RPMI8226 (cell line): ENCODE measurements at places on chromosomes 1 and 21.

- DNase-seq: no peak
These were observed 428.3 kb upstream of the ZRANB2 start for GRCh38 chr1:71509051-71509595.

- no peak for DNase-seq
These were observed 16.2 kb downstream of the KRTAP10-1 start for GRCh38 chr21:44523567-44524413.

GRCh38 chr1:5405263-5405662 is 587.0 kb downstream of the NPHP4 start:
- DNase-seq: no peak

- DNase-seq: no peak
These were observed 42.4 kb upstream of the RBM34 start for GRCh38 chr1:235203428-235203827.

DNA sequence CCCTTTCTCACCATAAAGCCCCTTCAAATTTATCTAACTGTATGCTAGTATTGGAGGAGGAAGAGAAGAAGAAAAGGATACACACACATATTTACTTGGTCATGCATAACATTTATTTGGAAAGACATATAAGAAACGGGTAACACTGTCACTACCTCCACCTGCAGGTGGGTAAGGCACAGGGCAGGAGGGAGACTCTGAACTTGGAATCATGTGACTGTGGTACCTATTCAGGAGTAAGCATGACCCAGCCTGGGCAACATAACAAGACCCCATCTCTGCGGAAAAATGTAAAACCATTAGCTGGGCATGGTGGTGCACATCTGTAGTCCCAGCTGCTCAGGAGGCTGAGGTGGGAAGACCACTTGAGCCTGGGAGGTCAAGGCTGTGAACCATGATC is 1.4 kb upstream of the PADI6 start:
- peak; percentile 54 for DNase-seq
